ENCODE measurements at places on chromosomes 11 and 22. TPM values are rescaled to one million over a fixed set of nuclear protein-coding genes. Genes with fewer than 3 reads are reported as not detected.
A peak's percentile ranks its signal among the peaks of the same experiment; 100 is the strongest.

DNA sequence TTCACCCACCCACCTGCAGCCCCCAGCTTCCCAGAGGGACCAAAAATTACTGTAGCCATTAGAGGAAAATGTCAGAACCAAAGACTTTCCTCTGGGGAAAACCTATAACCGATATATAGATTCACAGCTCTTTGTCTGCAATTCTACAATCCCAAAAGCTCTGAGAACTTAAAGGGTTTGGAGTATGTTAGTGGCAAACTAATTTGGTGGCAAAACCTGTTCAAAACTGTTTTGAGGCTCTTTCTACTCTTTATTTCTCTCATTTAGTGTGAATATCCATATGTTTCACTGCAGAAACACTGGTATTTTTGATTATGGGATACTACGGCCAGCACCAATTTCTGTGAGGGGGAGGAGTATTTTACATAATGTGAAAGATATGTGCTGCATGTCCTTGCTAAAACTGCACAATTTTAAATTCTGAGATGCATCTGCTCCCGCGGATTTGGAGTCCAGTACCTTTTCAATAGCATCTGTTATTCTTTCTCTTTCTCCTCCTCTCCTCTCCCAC is 87.5 kb upstream of the MTNR1B start:
- DNase-seq: no peak

DNA sequence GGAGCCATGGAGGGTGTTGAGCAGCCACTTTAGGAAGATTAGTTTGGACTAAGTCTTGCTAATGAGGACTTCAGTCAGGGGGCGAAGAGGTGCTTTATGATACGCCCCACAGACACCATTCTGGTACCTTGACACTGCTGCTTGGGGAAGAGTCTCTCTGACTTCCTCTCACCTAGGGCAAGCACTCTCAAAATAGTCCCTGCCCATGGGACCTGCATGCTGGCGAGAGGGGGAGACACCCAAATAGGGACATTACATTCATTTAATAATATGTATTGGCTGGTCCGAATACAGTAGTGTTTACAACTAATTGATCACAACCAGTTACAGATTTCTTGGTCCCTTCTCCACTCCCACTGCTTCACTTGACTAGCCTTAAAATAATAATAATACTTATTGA is 4.4 kb upstream of the CATSPERZ start:
- DNase-seq: no peak

DERL3 gene
- total RNA-seq: 2.0 TPM

GRCh38 chr22:37119872-37120271 is 10.4 kb upstream of the TMPRSS6 start:
- DNase-seq: no peak

PNPLA5 gene
- not detected for total RNA-seq

- no peak for DNase-seq
Measured at GRCh38 chr11:113644605-113645004, 61.5 kb downstream of the TMPRSS5 start.

GRCh38 chr22:41288245-41288946 is 2.4 kb upstream of the RANGAP1 start:
- DNase-seq: no peak

DNA sequence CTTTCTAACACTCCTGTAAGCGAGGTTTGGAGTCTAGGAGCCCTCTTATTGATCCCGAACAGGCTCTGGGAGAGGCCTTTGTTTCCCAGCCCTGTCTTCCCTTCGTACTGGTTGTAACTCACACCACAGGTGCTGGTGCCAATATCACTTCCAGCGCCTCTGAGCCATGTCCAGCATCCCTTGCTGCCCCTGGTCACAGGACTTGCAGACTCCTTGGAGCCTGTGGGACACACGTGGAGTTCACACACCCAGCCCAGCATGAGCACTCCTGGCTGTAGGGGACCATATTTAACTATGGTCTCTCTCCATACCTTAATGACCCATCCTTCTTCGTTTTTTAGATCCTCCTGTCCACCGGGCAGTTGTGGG is 2.2 kb downstream of the ZBTB16 start:
- DNase-seq: no peak

GRCh38 chr11:120194166-120194565 is 16.7 kb upstream of the OAF start:
- DNase-seq: no peak

DNA sequence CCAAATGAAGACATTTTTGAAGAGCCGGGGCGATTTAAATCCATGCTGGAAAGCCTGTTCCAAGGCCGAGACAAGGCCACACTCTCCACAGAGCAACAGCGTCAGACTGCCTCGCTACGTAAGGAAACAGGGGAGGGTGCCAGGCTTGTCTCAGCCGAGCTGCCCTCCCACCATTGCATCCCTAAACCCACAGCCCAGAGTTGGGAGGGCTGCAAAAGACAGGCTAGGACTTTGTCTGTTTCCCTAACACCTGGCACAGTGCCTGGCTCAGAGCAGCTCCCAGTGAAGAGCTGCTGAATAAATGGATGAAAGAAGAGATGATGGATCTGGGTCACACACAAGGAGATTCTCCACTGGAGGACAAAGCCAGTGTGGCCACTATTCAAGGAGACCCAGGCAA is 51.3 kb upstream of the SCUBE2 start:
- no peak for DNase-seq

DNA sequence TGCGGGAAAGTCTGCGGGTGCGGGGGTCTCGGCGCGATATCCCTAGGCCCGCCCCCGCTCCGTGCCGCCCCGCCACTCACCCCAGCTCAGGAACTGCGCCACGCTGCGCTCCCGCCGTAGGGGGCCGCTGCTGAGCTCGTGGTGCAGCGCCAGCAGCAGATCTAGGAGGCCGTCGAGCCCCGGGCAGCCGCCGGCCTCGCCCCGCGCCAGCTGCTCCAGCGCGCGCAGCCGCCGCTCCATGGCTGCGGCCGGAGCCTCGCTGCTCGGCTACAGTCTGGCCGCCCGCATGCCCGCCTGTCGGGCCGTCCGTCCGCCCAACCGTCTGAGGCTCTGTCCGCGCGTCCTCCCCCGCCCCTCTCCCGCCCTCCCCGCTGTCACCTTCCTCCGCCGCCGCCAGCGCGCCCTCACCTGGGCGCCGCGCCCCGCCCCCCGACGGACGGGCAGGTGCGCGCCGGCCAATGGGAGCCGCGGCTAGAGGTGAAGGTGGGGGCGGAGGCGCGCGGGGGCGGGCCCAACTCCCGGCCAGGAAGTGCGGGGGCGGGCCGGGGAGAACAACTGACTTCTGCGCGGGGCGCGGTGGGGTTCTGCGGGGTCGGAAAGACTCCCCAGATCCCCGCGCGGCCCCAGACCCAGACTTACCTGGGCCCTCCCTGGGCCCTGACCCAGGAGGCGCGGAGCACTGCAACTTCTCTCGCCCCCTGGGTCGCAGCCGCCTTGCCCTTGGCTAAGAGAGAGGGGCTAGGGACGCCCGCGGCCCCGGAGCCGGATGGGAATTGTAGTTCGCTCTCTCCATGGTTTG is at the start of gene CDC42BPG:
CDC42BPG (minus strand) TSS at position 324 of the 799 bp plus-strand sequence; CDS start at position 240, 84 bp downstream.
- peak; percentile 77 for DNase-seq

CARS1 gene
- 131 TPM for total RNA-seq

TMPRSS4 gene
- not detected for total RNA-seq

- no peak for DNase-seq
Measured at GRCh38 chr11:820655-821511, 2.2 kb downstream of the PNPLA2 start.
